ENCODE measurements at places on chromosomes 1 and 21.

- peak; percentile 42 for DNase-seq
These were observed 3.3 kb upstream of the FCRL6 start for GRCh38 chr1:159798893-159799292.

DNA sequence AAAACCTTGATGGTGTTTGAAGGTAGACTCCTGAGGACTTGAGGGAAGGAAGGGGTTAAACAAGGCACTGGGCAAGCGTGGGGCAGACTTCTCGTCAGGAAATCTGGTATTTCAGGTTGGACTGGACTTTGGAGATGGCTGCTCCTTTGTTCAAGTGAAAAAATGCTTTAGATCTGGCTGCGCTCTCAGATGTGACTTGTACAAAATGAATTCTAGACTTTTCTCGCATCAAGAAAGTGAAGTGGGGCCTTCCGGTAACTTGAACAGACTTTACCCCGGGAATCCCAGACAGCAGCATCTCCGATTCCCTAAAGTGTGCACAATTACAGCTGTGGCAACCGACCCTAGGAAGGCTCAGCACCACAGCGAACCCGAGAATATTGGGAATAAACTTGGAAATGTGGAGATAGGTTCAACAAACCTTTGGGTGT lies 44.3 kb upstream of the ERRFI1 start:
- no peak for DNase-seq

DNA sequence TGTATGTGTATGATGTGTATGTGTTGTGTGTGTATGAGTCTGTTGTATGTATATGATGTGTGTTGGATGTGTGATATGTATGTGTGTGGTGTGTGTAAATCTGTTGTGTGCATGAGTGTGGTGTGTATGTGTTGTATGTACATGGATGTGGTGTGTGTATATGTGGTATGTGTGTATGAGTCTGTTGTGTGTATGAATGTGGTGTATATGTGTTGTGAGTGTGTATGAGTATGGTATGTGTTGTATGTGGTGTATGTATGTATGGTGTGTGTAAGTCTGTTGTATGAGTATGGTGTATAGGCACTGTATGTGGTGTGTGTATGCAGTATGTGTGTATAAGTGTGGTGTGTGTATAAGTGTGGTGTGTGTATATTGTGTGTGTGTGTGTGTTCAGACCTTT lies 95.0 kb downstream of the PLXNA2 start:
- no peak for DNase-seq

DNA sequence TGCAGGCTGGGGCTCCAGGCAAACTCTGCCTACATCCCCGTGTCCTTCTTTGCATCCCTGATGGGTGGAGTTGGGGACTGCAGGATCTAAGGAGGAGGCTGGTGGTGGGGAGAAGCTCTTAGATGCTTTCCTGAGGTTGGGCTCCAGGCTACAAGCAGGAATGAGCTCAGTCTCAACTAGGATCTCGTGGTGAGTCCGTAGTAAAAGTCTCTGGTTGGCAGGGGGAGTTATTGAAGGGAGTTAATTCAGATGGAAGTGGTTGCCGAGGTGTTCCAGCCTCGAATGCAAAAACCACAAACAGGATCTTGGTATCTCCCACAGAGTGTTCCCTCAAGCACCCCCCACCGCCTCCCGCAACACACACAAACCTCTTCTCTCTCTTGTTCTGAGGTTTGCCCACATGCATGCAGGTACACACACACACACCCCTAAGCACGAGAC lies 35.0 kb downstream of the TMCC2 start:
- DNase-seq = no peak

DNA sequence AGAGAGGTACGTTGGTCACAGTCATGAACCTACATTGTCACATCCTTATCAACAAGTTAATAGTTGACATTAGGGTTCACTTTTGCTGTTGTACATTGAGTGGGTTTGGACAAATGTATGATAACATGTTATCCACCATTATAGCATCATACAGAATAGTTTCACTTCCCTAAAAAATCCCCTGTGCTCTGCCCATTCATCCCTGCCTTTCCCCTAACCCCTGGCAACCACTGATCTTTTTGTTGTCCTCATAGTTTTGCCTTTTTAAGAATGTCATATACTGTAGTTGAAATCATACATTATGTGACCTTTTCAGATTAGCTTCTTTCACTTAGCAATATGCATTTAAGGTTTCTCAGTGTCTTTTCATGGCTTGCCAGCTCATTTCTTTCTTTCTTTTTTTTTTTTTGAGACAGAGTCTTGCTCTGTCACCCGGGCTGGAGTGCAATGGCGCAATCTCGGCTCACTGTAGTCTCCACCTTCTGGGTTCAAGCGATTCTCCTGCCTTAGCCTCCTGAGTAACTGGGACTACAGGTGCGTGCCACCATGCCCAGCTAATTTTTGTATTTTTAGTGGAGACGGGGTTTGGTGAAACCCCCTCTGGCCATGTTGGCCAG lies 50.6 kb downstream of the UCK2 start:
- DNase-seq = no peak

- DNase-seq = no peak
These were observed 130.8 kb downstream of the CAPN8 start for GRCh38 chr1:223534677-223535076.

- DNase-seq = no peak
These were observed 8.9 kb downstream of the CACHD1 start for GRCh38 chr1:64478594-64479470.

DNA sequence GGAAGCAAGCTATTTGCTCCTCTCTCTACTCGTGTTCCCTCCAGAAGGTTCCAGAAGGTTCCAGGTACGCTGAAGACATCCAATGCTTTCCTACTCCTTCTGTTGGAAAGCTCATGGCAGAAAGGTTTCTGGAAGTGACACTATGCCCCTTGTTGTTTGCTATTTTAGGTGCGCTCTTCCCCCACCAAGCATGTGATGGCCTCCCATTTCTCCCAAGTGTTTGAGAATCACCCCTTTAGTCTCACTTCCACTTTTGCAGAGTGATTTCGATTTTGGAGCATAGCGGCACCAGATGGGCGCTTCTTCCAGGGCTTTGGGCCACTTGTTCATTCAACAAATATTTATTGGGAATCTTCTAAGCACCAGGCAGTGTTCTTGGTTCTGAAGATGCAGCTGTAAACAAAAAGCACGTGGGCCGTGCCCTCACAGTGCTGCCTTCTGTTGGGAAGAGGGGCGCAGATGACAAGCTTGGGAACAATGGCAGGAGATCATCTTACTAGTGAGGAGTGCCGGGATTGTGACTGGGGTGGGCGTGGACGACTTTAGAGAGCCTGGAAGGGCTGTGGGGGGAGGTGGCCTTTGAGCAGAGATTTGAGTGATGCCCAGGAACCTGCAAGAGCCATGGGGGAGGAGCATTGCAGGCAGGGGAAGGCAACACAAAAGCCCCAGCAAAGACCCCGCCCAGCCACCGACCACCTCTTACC lies 43.0 kb upstream of the TARDBP start:
- no peak for DNase-seq

DNA sequence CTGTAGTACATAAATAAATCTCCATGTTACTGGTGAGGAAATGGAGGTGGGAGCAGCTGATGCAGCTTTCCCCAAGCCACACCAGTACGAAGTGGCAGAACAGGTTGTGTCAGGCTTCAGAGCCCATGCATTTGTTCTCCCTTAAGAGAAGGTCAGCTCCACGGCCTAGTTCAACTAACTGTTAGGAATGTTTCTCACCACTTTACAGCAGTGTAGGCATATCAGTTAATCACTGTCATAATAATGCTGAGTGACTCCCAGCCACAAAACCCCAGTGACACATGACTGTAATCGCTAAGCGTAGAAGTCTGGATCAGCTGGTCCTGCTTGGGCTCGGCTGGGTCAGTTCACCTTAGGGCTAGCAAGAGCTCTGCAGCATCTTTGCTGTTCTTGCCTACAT lies 90.4 kb downstream of the VPS26C start:
- no peak for DNase-seq

DNA sequence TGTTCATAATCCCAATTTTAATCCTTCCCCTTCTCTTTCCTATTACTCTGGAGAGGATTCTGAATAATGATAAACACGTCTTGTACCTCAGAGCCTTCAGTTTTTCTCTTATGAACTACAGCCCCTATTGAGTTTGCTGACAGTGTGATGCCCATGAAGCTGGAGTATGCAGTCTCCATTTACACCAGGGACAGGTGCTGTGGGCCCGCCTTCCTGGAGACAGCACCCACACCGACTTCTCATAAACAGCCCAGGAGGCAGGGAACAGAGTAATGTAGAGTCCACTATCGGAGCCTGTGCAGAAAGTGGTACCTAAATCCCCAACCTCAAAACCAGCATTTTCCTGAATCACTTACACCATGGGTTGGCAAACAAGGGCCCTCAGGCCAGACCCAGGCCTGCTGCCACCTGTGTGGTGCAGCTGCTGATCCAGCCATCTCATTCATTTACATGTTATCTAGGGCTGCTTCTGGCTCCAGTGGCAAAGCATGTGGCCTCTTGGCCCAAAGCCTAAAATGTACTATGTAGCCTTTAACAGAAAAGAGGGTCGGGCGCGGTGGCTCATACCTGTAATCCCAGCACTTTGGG lies 95.1 kb upstream of the KRTAP19-8 start:
- DNase-seq = no peak

GRCh38 chr1:227449051-227449450 lies 114.3 kb upstream of the ZNF678 start:
- no peak for DNase-seq

DNA sequence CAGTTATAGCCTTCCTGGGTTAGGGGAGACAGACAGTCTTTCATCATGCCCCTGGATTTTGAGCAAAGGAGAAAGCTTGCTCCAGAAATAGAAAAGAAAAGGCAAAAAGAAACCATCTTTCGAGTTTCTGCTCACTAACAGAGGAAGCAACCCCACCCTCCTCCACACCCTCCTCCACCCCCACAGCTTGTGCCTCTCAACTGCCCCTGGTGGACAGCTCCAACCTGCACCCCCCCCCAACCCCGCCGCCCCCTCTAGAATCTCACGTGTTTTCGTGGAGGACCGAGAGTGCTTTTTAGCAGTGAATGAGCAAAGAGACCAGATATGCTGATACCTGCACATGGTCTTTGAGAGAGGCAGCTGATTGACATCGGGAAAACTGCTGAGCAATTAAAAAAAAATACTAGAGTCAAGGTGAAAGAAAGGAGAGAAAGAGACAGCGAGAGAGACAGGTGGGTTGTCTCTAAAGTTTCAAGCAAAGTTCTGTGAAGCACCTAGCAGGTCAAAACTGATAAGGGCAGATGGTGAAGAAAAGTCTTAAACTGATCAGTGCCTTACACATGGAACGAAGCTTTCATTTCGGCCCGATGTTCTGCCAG lies 358.3 kb downstream of the KIF26B start:
- no peak for DNase-seq

GRCh38 chr1:3652548-3653285 lies 401 bp downstream of the TP73 start:
- no peak for DNase-seq

- DNase-seq = peak; percentile 8
These were observed 4.6 kb downstream of the COL9A2 start for GRCh38 chr1:40312238-40313205.

- DNase-seq = no peak
These were observed 138.2 kb upstream of the BRINP3 start for GRCh38 chr1:190615818-190616217.

GRCh38 chr1:184061396-184062003 lies 10.0 kb downstream of the TSEN15 start:
- DNase-seq = no peak

DNA sequence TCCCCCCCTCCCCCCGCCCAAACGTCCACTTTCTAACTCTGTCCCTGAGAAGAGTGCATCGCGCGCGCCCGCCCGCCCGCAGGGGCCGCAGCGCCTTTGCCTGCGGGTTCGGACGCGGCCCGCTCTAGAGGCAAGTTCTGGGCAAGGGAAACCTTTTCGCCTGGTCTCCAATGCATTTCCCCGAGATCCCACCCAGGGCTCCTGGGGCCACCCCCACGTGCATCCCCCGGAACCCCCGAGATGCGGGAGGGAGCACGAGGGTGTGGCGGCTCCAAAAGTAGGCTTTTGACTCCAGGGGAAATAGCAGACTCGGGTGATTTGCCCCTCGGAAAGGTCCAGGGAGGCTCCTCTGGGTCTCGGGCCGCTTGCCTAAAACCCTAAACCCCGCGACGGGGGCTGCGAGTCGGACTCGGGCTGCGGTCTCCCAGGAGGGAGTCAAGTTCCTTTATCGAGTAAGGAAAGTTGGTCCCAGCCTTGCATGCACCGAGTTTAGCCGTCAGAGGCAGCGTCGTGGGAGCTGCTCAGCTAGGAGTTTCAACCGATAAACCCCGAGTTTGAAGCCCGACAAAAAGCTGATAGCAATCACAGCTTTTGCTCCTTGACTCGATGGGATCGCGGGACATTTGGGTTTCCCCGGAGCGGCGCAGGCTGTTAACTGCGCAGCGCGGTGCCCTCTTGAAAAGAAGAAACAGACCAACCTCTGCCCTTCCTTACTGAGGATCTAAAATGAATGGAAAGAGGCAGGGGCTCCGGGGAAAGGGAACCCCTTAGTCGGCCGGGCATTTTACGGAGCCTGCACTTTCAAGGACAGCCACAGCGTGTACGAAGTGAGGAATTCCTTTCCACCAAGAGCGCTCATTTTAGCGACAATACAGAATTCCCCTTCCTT lies 158.1 kb downstream of the RUNX1 start:
- peak; percentile 68 for DNase-seq

DNA sequence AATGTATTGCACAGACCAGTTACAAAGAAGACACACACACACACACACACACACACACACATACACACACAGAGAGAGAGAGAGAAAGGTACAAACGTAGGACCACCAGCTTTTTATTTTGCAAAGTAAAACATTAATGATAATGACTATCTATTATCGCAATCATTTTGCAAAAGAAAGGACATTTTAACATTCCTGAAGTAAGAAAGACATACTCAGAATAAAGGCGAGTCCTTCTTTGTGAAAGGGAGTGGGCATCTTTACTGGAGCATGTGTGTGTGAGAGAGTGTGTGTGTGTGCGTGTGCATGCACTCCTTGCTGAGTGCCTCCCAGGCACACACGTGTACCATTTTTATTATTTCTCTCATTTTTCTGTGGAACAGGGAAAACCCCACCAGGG lies 28.4 kb downstream of the PPFIA4 start:
- DNase-seq = no peak

DNA sequence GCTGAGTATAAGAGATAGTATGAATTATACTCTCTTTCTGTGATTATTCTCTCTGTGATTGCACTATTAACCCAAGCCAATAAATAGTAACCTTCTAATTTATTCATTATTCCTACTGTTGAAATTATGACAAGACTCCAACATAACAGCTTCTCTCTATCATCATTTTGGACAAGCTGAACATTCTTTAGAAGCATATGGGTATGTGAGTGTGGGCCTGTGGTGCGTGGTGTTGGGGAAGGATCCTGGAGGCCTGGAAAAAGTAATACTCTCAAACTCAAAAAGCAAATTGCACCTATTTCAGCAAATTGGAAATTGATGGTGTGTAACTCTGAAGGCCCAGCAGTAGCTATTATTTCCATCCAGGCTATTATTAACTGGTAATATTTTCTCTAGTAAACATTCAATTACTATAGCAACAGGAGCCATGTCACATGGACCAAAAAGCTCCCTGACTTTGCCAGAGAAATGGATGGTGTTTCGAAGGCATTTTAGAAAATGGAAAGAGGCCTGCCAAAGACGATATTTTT lies 502.8 kb downstream of the LTN1 start:
- DNase-seq = peak; percentile 6

GRCh38 chr1:242086093-242086492 lies 87.2 kb upstream of the MAP1LC3C start:
- no peak for DNase-seq

GRCh38 chr1:226647719-226648118 lies 91.4 kb downstream of the ITPKB start:
- DNase-seq = no peak

Measured in brain (organoid and tissue), 16 donors.